ENCODE measurements at places on chromosomes 1 and 21.

- DNase-seq = no peak
Observed at GRCh38 chr1:26759531-26759930, 28.2 kb upstream of the PIGV start.

- no peak for DNase-seq
Observed at GRCh38 chr1:154743526-154744036, 126.5 kb downstream of the KCNN3 start.

- no peak for DNase-seq
Observed at GRCh38 chr1:3321559-3322449, 132.7 kb upstream of the ARHGEF16 start.

- DNase-seq = no peak
Observed at GRCh38 chr1:82586473-82586872, 785.7 kb downstream of the ADGRL2 start.

DNA sequence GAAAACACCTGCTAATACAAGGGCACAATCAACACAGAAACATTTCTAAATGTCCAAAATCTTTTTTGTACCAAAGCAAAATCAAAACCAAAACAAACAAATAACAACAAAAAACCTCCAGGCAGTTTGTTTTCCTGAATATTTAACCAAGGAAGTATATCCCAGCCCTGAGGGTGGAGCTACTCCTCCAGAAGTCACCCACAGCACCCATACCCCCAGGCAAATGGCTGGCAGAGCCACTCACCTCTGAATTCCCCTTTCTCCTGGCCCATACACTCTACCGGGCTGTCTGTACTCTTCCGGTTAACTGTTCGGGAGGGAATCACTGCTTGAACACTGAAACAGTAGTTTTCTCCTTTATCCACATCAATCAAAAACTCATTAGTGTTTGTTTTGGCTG is 9.5 kb downstream of the F3 start:
- peak; percentile 61 for DNase-seq

- DNase-seq = peak; percentile 22
Observed at GRCh38 chr1:196535727-196536126, 72.5 kb downstream of the KCNT2 start.

- no peak for DNase-seq
Observed at GRCh38 chr1:91736146-91736714, 149.7 kb downstream of the TGFBR3 start.

DNA sequence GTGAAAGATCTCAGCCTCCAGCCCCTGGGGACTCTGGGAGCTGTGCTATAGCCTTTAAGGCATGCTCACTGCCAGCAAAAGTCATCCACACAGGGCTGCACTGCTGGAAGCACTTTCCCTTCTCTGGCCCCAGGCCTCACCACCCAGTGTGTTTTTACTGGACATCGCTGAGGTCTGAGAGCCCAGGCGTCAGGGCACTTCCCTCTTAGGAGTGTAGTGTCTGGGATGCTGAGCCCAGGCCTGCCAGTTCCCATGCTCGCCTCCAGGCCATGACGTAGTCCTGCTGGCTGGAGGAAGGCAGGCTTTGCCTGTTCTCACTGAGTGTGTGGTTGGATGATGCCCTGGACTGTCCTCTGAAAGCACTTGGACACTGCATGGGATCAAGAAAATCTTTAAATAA is 101.2 kb downstream of the GDAP2 start:
- DNase-seq = peak; percentile 48

DNA sequence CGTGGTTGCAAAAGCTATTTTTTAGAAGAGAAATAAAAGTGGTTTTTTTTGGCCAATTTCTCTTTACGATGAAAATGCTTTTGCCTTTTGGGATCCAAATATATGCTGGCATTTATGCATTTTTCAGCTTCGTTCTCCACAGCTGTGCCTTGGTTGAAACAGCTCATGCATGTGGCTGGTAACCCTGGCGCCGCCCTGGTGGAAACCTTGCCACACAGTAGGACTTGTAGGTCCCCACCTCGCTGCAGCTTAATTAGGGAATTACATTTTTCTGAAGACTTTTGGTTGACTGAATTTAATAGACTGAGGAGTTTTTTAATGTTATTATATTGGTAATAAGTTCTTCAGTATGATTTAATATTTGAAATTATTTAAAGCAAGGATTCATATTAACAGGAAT is 12.7 kb upstream of the PCP4 start:
- DNase-seq = no peak

DNA sequence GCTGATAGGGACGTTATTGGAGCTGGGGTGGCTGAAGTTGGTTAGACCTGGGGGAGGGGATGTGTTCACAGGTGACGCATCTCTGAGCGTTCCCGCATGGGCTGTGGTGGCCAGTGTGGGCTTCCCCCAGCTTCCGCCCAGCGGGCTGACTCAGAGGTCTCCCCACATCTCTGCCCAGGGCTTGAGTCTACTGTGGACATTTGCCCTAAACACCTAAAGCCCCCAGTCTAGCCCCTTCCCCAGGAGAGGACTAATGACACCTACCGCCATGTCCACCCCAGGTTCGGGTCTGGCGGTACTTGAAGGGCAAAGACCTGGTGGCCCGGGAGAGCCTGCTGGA is 2.0 kb downstream of the AGRN start:
- no peak for DNase-seq

- DNase-seq = no peak
Observed at GRCh38 chr1:91784616-91785015, 101.3 kb downstream of the TGFBR3 start.

DNA sequence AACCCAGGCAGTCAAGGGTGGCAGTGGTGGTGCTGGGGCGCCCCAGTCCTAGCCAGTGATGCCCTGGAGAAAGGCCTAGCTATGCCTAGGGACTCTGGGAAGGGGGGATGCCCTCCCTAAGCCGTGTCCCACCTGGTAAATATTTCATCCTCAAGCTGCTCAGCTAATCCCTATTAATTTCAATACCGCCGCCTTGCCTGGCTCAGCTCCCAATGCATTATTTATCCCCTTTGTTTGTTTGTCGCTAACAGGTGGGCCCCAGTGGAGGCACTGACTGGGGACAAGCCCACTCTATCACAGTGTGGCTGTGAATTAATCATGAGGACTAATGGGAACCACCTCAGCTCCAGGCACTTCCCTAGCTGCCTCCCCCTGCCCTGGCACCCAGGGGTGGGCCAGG is 22.5 kb downstream of the DMAP1 start:
- DNase-seq = no peak

- no peak for DNase-seq
Observed at GRCh38 chr1:203251466-203251865, 22.0 kb upstream of the CHIT1 start.

DNA sequence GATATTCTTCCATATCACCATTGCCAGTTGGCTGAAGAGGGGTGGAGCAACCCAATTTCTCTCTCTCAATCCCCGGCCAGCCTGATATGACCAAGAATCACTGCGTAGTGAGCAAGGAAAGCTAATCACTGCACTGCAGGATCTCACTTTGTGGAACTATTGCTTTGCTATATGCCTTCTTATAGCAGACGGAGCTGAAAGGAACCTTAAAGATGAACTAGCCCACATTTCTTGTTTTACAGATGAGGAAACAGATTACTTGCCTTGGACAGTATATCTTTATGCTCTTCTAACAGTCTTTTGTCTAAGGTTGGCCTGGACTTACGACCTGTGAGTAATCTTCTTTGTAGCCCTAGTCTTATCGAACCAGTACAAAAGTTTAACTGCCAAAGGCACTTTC is 7.6 kb downstream of the APOBEC4 start:
- DNase-seq = no peak

DNA sequence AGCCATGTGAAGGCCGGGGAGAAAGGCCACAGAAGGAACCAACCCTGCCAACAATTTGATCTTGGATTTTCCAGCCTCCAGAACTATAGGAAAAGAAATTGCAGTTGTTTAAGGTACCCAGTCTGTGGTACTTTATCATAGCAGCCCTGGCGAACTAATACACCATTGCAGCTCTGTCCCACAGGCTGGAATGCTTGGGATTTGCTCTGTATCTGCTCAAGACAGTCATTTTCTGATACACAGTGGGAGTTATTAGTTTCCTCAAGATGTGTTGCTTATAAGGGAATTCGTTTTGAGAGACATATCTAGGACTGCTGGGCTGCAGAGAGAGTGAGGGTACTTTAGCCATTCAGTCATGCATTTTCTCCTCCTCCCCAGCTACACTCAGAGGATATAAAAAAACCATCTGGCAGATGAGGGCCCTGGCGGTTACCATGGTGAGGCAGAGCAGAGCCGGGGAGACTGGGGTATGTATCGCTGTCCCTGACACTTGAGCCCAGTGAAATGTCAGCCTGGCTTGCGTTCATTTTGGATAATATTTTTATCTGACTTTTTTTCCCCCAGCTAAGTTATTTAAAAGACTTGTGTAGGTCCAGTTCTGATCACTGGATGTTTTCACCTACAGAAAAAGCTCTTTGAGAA is 104.6 kb downstream of the DIRAS3 start:
- DNase-seq = peak; percentile 10

GRCh38 chr1:182391028-182391361 is 595 bp downstream of the GLUL start:
- DNase-seq = no peak

DNA sequence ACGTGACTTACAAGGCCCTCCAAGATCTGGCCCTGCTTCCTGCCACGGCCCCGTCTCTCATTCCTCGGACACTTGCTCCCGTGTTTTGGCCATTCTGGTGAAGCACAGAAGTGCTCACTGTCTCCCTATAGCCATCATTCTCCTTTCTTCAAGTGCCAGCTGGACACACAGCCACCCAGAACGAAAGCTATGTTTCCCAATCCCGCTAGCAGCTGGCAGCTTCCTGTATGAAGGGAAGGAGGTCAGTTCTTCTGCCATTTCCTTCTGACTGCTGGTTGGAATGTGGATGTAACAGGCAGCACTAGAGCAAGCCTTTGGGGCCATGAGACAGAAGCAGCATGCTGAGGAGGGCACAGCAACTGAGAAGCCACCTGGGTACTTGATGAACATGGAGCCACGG is 82.8 kb downstream of the TGFBR3 start:
- DNase-seq = no peak

- no peak for DNase-seq
Observed at GRCh38 chr1:54826226-54826816, 25.2 kb upstream of the TTC22 start.

- peak; percentile 68 for DNase-seq
Observed at GRCh38 chr1:228236744-228237143, 28.9 kb downstream of the OBSCN start.

DNA sequence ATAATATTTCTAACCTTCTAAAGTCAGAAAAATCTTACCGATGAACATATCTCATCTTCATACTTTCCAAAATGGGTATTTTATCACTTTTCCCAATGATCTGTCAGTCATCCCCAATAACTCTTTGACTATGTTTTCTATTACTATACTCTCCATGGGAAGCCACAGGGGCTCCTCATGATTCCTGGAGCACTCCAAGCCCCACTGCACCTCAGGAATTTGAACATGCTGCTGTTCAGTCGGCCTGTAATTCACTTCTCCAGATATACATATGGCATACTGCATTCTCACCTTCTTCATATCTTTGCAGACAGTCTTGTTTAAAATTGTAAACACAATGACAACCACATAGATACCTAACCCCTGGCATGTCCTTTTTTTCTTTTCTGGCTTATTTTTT is 333.0 kb downstream of the BRINP3 start:
- no peak for DNase-seq

- no peak for DNase-seq
Observed at GRCh38 chr1:212328248-212328647, 43.0 kb downstream of the PPP2R5A start.

DNA sequence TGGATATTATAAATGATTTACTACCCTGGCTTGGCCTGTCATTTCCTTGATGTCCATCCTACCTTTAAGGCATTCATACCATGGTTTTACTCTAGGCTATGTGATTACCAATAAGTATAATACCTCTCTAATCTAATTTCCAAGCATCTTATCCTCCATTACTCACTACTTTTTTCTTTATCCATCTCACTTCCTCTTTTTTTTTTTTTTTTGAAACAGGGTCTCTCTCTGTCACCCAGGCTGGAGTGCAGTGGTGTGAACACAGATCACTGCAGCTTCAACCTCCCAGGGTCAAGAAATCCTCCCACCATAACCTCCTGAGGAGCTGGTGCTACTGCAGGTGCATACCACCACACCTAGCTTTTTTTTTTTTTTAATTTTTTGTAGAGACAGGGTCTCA is 39.9 kb downstream of the INKA2 start:
- no peak for DNase-seq

GRCh38 chr1:5645929-5646328 is 346.3 kb downstream of the NPHP4 start:
- no peak for DNase-seq

DNA sequence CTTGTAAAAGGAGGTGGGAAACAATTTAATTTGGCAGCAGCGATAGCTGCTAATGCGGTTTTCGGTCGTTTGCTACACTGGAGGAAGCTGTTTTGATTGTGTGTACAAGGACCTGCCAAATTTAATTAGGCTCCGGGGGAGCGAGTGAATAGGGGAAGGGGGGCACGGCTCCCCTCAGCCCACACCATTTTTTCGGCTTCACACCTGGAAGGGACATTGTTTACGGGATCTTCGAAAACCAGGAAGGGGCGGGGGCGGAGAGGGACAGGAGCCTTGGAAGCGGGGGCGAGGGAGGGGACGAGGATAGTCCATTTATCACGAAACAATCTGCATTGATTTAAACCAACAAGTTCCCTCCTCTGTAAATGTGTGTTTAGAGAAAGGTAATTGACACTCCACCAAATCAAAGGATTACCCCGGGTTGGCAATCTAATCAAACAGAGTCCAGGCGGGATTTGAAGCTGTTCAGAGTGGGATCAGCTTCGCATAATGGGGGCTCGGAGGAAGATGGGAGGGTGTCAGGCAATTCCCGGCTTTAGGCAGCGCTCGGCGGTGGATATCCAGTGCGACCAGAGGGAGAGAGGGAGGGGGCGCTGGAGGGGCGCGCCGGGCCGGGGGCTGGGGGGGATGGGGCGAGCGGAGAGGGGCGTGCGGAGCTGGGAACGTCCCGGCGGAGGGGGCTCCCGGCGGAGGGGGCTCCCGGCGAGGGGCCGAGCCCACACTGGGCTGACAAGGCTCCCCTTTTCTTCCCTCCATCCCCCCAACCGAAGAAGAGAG is 9.8 kb downstream of the PAX7 start:
- peak; percentile 30 for DNase-seq

GRCh38 chr1:215731699-215732098 is 164.6 kb downstream of the KCTD3 start:
- DNase-seq = no peak

DNA sequence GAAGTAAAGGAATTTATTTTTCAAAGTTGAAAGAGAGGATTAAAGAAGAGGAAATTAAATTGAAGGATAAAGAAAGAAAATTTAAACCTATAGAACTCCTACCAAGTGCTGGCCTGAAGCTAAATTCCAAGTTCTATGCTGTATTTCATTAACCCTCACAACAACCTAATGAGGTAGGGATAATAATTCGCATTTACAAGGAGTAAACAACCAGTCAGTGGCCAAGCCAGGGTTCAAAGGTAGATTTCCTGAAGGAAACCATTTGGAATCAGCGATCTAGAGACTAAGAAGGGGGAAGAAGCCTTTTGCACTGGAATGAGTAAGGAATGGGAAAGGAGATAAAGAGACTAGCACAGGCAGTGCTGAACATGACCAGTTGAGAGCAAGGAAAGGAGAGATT is 265.8 kb upstream of the ST6GALNAC5 start:
- no peak for DNase-seq

DNA sequence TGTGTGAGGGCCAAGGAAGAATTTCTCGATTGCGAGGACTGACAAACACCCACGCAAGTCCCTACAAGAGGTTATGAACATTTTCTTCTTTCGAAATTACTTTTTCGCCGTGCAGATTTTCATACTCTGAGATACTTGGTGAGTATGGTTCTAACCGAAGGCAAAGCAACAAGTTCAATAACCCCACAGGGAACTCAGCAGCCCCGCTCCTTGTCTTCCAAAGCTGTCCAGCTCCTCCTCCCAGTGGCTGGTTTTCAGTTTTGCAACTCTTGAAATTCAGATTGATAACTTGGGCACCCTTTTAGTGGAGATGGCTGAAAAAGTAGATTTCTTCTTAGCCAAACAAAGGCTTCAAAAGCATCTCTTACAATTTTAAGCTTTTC is 154.4 kb downstream of the SETD4 start:
- no peak for DNase-seq
